ENCODE measurements at places on chromosomes 6 and 20.

DNA sequence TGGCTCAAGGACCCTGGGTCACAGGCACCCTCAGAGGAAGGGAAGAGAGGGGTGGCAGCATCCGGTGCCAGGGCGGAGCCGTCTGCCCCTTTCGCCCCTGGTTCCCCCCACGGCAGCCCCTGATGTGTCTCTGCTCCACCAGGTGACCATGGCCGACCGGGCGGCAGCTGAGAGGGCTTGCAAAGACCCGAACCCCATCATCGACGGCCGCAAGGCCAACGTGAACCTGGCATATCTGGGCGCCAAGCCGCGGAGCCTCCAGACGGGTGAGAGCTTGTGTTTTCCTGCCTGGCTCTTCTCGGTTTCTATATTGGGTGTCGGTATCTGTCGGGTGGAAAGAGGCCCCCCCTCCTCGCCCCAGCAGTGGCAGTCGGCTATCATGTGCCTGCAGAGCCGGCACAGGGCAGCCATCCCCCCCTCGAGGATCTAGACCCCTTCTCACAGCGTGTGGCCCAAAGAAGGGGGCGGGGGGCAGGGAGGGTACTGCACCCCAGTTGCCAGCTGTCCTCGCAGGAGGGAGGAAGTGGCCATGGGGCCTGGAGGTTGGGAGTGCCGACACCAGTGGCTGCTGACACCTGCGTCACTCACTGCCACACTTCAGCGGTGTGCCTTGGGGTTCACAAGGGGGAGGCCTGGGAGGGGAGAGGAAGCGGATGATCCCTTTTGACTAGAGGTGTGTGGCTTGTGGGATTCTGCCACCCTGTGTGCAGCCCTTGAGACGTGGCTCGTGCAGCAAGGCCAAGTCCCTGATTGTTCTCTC, 1.5 kb downstream of the RBM38 start:
- peak; percentile 86 for DNase-seq

- DNase-seq: no peak
Observed at GRCh38 chr6:87925373-87926060, 122.1 kb upstream of the SPACA1 start.

DNA sequence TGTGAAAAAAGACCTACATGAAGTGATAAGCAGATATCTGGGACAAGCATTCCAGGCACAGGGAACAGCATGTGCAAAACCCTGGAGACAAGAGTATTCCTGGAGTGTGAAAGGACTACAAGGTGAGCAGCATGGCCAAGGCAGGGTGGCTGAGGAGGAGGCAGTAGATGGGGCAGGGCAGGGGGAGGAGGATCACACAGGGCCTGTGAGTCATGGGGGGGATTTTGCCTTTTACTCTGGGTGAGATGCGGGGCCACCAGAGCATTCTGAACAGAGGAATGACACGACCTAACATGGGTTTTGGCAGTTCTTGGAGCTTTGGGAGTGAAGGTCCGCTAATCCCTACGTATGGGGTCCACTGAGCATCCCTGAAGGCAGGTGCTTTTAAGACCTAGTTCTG, 69.8 kb upstream of the CCN6 start:
- peak; percentile 39 for DNase-seq

- no peak for DNase-seq
Observed at GRCh38 chr20:21521596-21522480, 8.0 kb upstream of the NKX2-2 start.

- no peak for DNase-seq
Observed at GRCh38 chr6:165616116-165616515, 46.9 kb downstream of the PDE10A start.

GRCh38 chr20:11267131-11267761, 593.4 kb upstream of the JAG1 start:
- DNase-seq: no peak

DNA sequence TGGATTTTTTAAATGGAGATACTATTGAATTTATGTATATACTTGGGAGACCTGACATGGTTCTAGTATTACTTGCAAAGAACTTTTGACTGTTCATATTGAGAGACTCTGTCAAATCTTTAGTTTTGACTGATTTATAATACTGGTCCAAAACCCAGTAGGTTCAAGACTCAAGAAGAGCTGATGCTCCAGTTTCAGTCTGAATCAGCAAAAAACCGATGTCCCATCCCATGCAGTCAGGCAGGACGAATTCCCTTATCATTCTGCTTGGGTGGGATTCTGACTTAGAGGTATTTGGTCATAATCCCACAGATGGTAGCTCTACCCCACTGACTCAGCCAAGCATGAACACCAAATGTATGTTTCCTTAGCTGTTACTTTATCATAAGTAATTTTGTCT, 29.5 kb downstream of the ZNF334 start:
- no peak for DNase-seq

DNA sequence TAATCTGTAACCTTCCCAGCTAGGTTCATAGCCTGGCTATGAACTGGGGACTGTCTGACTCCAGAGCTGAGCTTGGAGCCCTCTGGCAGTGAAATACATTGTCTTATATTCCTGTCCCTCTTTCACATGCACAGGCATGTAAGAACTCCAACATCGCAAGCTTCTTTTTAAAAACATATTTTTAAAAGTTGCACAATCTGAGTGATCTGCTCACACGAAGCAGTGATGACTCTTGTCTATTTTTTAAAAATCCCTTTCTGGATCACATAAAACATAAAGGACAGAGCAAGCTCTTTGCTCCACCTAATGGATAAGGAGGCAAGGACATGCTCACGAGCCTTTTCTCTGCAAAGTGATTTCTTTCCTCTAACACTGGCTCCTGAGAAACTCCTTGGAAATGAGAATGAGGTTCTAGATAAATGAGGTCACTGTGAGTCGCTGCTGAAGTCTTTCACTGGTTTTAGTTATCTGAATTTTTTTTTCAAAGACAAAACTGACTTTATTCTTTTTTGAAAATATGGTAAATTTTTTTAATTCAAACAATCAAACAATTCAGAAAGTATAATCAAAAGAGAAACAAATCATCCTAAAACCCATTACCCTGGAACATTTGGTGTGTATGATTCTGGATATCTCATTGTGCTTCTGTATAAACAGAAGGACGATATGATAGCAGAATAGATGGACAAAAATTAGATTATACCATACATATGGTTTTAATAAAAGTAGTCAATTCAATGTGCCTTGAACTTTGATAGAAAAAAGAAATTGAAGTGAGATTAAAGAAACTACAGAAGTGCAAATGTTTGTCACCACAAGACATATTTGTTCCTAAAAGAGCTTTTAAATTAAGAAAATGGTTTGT, 30.8 kb downstream of the IL20RA start:
- DNase-seq: no peak

DNA sequence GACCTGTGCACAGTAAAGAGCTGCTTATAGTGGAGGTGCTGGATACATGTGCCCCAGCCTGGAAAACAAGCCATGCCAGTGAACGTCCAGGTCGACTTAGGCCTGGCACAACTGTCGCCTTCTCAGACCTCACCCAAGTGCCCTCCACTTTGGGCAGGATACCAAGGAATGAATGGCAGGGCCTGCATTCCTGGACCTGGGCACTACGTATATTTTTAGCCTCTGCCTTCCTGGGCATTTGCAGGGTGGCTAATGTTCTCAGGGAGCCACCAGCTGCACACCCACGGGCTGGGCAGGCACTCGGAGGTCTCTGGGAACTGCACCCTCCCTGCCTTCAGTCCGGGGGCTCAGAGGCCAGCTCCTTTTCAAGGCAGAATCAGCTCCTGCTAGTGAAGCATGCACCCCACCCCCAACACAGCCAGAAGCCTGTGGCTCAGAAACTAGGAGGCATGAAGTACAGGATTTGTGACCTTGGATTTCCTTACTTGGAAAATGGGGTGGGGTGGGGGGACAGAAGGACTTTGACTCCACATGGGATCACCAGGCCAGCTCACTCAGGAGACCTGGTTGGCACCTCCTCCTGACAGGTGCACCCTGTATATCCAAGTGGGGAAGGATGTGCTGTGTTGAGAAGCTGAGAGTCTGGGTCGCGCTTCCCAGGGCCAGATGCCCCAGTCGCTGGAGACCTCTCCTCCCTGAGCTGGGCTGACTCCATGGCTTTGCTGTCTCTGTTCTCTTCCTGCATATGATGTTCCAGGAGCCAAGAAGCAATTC, 2.5 kb upstream of the LSM14B start:
- DNase-seq: no peak

DNA sequence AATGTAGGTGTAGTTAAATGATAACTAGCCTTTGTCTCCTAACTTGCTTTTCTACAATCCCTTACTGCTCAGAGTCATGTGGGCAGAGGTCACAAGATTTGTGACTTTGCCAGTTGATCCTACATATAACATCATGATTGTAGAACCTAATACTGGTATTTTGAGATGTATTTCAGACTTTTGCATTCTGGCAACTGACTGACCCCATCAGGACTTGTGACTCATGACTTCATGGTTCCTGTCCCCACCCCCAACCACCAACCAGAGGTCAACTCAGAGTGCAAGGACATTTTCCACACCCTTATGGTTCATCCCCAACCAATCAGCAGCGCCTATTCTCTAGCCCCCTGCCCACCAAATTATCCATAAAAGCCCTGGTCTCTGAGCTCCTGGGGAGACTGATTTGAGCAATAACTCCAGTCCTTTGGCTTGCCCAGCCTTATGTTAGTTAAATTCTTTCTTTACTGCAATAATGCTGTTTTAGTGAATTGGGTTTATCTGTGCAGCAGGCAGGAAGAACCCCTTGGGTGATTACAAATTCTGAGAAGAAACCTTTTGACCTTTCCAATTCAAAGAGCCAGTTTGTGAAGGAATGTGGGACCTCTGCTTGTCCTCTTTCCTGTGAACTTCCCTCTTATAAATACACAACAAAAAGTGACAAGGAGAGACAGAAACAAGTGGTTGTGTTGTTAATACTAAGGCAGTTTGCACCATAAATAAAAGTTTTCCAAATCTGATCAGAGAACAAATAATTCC, 588.7 kb downstream of the UTRN start:
- DNase-seq: no peak

DNA sequence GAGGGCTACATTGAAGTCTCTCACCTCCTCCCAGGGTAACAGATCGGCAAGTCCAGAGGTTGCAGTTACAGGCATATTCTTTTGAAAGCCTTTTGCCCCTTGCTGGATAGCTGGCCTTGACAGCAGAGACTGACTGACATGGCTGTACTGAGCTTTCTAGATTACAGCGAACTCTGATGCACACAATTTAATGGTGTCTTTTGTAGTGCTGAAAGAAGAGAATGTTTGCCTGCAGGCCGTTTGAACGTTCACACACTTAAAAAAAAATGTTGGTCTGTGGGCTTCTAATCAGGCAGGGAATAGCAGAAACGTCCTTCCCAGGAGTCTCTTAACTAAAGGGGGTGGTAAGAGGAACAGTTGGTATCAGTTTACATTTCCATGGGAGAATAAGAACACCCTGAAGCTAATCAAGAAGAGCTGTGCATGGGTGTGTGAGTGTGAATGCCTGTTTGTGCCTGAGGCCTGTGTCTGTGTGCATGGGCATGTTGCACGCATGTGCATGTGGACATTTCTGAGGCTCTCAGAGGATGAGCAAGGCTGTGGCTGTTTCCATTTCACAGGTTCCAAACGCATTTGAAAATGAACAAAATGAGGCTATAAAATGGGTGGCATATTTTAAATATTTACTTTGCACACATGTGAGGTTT, 213.9 kb upstream of the SSTR4 start:
- DNase-seq: no peak

GRCh38 chr20:57030611-57031600, 235.5 kb downstream of the BMP7 start:
- DNase-seq: no peak

GRCh38 chr6:5367510-5367909, 106.2 kb downstream of the FARS2 start:
- DNase-seq: no peak

GRCh38 chr6:89495961-89496535, 63.1 kb downstream of the ANKRD6 start:
- no peak for DNase-seq

- no peak for DNase-seq
Observed at GRCh38 chr6:152091851-152092341, 284.4 kb downstream of the ESR1 start.

DNA sequence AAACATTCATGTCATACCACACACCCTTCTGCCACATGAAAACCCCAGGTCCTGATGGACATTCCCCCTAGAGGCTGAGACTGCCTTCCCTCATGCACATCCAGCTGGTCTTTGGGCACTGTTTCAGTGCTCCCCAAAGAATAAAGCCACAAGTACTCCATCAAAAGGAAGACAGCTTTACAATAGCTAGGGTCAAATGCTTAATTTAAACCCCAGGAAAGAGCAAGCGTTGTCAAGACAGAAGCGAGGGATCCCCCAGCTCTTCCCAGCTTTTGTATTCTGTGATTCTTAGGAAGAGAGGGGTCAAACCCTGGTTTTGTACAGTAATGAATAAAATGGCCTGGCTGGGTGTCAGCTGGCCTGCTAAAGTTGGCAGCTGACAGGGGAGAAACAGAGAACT, 82.4 kb upstream of the IYD start:
- no peak for DNase-seq

DNA sequence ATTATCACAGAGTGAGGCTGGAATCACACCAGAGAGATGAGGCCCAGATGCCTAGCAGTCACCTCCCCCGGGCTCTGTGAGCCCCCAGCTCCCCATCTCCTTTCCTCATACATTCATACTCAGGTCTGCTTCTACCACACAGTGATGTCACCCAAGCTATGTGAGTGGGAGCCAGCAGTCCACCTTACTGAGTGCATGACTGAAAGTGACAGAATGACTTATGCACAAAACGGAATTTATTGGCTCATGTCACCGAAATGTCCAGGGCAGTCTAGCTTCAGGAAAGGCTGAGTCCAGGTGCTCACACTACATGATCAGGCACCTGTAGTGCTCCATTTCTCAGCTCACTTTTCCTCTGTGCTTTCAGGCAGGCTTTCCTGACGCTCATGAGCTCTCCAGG, 36.7 kb upstream of the CCN6 start:
- DNase-seq: no peak

DNA sequence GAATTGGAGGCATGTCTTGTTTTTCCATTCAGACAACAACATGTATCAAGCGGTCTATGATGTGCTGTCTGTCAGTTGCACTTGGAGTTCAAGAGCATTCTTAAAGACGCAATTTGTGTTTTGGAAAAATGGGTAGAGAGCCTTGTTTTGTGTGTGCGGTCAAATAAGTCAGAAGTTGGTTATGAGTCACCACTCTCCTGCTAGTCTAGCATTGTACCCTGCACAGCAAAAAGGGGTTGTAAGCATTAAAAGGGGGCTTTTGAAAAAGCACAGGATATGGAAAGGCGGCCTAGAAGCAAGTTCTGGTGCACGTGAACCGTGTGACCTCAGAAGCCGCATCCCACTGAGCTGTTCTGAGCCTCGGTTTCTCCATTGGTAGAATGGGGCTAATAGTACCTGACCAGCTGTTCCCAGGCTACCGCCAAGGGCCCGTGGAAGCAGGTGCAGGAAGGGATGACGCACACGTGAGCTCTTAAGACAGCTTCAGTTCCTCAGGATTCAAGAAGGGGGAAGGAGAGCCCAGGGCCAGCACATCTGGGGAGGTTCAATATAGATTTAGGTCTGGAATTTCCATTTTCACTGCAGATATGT, 61.6 kb upstream of the SNX9 start:
- peak; percentile 51 for DNase-seq

GRCh38 chr6:142642651-142643050, 302.3 kb downstream of the HIVEP2 start:
- DNase-seq: no peak

- no peak for DNase-seq
Observed at GRCh38 chr20:15333170-15333569, 995.8 kb upstream of the FLRT3 start.

All from CD4-positive, alpha-beta T cell treated with Interleukin-17A for 4 hours (primary cell).